ENCODE measurements at places on chromosomes 4 and X. TPM values are rescaled to one million over a fixed set of nuclear protein-coding genes. Genes with fewer than 3 reads are reported as not detected.
A peak's percentile ranks its signal among the peaks of the same experiment; 100 is the strongest.

- peak overlapping the region; percentile 83 for H3K27ac ChIP-seq
- H3K4me1 ChIP-seq, result peaks cover 81% of the 10 kb centered on the region
- peaks cover 13% of the 10 kb centered on the region for H3K36me3 ChIP-seq
- no peak for DNase-seq
- H3K27me3 ChIP-seq, result no peaks in the 10 kb centered on the region
- H3K4me3 ChIP-seq, result no peak overlapping the region
Measured at GRCh38 chr4:26085551-26085950, 171.5 kb downstream of the SMIM20 start.

NKX6-1 gene
- total RNA-seq, result not detected

DNA sequence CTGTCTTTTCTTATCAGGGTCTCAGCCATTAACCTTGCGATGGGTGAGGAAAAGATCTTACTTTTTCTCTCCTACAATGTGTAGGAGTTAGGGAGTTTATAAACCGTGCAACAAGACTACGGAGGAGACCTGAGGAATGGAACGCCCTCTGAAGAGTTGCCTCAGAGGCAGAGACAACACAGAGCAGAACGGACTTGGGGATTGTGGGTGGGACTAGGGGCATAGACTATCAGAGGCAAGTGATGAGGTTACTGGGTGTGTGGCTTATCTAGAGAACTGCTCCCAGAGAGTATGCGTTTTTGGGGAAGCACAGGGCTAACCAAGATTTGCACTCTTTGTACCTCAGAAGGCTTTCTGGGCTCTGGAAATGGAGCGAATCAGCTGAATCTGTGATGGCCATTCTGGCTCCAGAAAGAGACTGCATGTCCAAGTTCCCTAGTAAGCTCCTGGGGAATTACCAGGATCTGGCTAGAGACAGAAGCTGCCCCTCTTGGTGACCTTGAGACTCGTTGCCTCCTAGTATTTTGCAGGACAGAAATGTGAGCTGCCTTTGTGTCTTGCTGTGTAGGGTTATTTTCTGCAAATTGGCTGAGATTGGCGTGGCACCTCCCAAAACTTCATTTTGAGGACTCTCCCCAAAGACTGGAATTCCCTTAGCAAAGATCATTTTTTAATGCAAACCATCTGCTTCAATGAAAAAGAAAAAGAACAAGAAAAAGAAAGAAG lies 118.9 kb downstream of the ARSF start:
- DNase-seq, result no peak
- H3K36me3 ChIP-seq, result no peaks in the 10 kb centered on the region
- H3K27ac ChIP-seq, result no peak overlapping the region
- H3K4me3 ChIP-seq, result no peak overlapping the region
- H3K4me1 ChIP-seq, result no peaks in the 10 kb centered on the region
- H3K27me3 ChIP-seq, result no peaks in the 10 kb centered on the region

DNA sequence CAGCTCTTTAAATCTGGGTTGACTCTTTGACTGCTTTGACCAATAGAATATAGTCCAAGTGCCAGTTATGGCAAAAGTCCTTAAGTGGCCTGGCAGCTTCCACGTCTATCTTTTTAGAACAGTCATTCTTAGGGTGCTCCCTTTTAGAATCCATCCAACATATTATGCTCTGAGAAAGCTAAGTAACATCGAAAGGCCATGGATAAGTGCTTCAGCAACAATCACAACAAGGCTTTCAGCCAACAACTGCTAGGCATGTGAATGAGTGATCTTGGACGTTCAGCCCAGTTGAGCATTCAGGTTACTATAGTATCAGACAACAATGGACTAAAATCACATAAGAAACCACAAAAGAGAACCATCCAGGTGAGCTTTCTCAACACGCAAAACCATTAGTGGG lies 818.7 kb downstream of the DMD start:
- no peaks in the 10 kb centered on the region for H3K36me3 ChIP-seq
- H3K27me3 ChIP-seq, result no peaks in the 10 kb centered on the region

DNA sequence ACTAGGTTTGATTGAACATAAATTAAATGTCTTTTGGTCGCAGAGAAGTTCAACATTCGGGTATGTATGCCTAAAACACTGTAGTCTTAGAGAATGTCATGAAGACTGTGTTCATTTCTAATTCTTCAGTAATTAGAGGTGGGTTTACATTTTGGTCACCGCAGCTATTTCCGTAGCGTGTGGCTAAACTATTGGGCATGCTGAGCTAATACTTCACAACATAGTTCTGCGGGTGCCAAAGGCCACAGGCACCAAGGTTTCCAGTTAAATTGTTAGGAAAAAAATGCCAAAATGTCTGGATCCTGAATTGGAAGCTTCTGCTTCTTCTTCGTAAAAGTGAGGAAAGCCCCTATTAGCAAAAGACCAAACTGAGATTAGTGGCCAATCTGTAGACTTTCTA lies 25.1 kb downstream of the SMIM31 start:
- DNase-seq, result no peak
- H3K4me3 ChIP-seq, result no peak overlapping the region
- no peak overlapping the region for H3K27ac ChIP-seq
- H3K27me3 ChIP-seq, result peaks cover 3% of the 10 kb centered on the region
- no peaks in the 10 kb centered on the region for H3K4me1 ChIP-seq
- no peaks in the 10 kb centered on the region for H3K36me3 ChIP-seq
